ENCODE measurements at places on chromosomes 1 and 21. TPM values are rescaled to one million over a fixed set of nuclear protein-coding genes. Genes with fewer than 3 reads are reported as not detected.

- DNase-seq, result no peak
These were observed 34.5 kb downstream of the CD247 start for GRCh38 chr1:167483790-167484189.

GRCh38 chr21:31338908-31339368 is 5.1 kb downstream of the TIAM1 start:
- no peak for DNase-seq

DNA sequence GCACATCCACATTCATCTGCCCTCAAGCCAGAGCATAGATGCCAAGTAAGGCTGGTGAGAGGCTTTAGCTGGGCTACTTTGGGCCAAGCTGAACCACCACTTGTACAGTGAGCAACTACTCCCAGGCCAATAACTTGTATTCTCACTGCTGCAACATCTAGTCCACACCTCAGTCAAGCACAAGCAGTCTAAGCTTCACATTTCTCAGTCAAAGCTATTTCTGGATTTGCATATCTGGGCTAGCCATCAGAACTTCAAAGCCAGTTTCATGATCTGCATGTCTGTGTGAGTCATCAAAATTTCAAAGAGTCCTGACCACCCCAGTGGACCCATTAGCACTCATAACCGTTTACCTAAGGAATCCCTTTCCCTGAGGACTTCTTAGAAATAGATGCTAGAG is 77.7 kb upstream of the DIRAS3 start:
- no peak for DNase-seq

DNA sequence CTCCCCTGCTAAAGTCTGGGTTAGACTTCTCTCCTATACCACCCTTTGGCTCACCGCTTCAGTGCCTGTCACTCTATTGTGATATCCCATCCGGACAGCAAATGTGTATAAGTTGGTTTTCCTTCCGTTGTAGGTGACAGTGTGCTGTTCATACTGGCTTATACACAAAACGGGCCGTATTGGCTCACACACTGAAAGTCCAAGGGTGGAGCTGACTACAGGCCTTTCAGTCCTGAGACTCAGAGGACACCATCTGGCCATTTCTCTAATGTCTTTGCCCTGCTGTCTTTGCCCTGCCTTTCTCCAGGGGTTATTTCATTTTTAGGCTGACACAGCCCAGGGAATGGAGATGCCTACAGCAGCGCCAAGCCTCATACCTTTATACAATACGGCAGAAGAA is 90.7 kb downstream of the URB2 start:
- DNase-seq, result no peak

DNA sequence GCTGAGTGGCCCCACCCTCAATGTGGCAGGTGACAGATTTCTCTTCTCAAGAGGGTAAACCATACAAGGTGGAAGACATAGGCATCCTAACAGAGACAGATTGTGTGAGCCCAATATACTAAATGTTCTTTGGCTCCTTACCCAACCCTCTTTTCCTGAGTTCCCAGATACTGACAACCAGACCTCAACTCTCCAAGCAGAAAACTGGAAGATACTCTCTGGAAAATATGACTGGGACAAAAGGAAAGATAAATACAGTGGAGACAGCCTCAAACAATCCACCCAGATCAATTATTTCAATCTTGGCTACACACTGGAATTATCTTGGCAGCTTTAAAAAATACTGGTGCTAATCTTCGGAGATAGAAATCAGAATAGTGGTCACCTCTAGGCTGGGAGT is 6.5 kb downstream of the EVI5 start:
- DNase-seq, result no peak

- DNase-seq, result no peak
These were observed 90.7 kb upstream of the CSF3R start for GRCh38 chr1:36573445-36573844.

GRCh38 chr1:207672522-207673130 is 27.7 kb downstream of the CR1L start:
- DNase-seq, result no peak

- DNase-seq, result no peak
These were observed 54.5 kb downstream of the ARHGEF10L start for GRCh38 chr1:17594026-17594425.

DNA sequence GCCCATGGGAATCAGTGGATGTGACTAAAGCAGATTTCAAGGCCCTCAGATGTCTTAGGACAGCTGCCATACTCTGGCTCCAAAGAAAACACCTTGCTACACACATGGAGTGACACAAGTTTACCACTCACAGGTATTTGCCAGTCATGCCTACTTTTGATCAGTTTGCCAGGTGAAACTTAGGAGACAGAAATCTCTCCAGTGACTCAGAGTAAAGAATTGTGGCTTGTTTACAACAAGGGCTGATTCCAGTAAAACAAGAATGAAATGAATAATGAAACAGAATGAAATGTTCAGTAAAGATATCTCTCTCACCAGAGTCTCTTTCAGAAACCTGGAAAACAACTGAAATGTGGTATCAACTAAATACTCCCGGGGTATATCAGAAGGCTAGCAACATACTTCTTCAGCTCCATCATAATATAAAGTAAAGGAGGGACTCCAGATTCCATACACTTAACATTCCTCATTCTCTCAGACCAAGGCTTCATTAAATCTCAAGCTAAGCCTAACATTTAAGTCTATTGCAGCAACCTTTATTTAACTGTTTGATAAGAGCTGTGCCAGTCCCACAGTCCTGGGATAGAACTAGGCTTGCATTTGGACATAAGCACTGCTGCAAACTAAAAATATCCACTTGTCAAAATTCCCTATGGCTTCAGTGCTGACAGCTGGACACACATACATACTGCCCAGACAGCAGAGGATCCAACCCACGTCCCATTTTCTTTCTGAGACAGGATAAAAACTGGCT is 143.3 kb downstream of the SIPA1L2 start:
- no peak for DNase-seq

DNA sequence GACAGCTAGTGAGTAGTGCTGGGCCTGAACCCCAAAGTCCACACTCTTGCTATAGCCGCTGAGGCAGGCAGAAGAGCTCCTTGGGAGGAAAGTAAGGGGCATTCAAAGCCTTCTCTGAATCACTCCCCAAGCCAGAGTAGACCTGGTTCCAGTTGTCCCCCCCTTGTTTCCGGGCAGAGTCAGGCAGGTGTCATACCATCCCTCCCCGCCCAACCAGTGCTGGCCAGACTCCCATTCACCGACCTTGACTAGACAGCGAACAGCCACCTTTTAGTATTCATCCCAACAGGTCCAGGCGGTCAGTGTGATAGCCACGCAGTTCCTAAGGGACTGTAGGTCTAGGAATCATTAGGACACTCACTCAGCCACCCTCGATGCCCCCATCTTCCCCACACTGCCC is 11.8 kb downstream of the CHRNB2 start:
- no peak for DNase-seq

DNA sequence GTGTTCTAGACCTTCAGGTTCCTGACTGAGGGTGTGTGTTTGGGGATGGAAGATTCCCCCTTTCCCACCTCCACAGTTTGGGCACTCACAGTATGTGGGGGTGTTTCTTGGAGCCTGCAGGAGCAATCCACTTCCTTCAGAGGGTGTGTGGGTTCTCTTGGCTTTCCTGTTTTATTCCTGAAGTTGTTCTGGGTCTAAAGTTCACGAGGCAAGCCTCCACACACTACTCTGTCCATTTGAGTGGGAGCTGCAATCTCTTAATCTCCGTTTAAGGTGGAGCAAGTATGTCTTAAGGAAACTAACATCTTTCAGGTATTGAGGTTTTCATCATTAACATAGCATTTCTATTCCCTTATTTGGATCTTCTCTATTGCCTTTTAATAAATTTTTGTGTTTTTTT is 141.8 kb downstream of the TENT5C start:
- DNase-seq, result no peak

- no peak for DNase-seq
These were observed 32.0 kb downstream of the AGO3 start for GRCh38 chr1:35962952-35963351.

- DNase-seq, result no peak
These were observed 18.5 kb upstream of the TBX15 start for GRCh38 chr1:119006406-119007279.

DNA sequence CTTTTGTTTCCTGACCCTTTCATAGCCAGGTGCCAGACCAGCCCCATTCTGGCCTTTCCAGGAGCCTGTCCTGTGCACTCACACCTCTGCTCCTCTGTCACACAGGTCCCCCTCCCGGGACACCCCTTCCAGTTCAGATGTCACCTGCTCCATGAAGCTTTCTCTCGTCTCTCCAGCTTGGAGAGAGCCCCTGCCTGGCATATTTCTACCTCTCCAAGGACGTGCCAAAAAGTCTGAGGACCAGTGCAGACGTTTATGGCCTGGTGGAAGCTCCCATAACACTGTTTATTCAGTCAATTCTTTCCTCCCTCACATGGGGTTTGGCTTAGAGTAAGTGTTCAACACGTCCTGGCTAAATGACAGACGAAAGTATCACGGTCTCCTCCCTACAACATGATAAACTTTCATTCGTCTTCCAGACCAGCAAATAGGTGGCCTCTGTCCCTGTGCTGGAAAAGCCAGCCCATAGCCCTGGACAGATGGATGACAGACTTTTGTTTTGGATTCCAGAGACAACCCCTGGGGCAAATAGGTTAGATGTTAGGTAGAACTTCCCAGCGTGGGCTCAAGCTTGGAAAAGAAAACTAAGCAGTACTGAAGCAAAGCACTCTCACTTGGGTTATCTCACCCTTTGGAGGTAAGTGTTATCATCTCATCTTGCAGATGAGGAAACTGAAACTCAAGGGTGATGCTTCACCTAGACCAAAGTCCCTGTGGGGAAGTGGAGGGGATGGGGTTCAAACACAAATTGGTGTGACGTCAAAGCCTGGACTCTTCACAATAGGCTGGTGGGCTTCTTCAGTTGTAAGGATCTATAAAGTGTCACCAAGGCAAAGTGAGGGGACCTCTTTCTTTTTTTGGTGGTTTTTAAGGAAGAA is 52.9 kb upstream of the ECE1 start:
- DNase-seq, result no peak

DNA sequence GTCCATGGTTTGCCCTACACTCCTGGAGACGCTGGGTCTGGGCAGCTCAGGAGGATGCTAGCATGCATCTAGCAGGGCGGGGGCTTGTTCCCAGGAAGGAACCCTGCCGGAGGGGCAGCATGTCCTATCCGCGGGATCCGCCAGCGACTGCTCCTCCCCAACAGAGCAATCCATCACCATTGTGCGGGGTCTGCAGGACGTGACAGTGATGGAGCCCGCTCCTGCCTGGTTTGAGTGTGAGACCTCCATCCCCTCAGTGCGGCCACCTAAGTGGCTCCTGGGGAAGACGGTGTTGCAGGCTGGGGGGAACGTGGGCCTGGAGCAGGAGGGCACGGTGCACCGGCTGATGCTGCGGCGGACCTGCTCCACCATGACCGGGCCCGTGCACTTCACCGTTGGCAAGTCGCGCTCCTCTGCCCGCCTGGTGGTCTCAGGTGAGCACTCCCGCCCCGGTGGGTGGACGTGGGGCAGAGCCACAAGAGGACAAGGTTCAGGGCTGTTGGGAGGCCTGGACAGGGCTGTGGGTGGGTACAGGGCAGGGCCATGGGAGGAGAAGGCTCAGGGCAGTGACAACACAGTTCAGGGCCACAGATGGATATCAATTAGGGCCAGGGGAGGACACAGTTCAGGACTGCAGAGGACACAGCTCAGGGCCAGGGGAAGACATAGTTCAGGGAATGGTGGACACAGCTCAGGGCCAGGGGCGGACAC is 71.3 kb downstream of the OBSCN start:
- no peak for DNase-seq

DNA sequence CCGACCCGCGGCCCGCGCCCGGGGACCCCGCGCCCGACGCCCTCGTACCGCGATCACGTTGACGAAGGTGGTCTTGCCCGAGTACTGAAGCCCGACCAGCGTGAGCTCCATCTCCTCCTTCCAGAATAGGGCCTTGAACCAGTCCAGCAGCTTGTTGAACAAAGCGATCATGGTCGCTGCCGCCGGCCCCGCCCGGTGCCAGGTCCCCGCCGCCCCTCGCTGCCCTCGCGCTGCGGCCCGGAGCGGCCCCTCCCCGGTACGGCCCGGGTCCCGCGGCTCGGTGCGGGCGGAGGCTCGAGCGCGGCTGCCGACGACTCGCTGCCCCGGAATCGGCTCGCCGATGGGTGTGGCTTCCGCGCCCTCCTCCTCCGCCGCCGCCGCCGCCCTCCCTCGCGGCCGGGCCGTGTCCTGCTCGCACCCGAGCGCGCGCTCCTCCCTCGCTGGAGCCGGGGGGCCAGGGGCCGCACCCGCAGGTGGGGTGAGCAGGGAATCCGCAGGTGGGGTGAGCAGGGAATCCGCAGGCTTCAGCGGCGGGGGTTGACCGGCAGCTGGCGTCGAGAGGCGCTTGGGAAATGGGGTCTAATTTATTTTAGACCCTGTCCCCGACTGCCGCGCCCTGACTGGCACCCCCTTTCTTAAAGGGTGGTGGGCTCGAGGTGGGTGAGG is at the start of gene ARL8A:
ARL8A (minus strand) TSS at position 336 of the 666 bp plus-strand sequence; CDS start at position 171, 165 bp downstream.
- DNase-seq, result peak; percentile 82

GRCh38 chr1:195173753-195174152 is 1434.5 kb downstream of the KCNT2 start:
- no peak for DNase-seq

DNA sequence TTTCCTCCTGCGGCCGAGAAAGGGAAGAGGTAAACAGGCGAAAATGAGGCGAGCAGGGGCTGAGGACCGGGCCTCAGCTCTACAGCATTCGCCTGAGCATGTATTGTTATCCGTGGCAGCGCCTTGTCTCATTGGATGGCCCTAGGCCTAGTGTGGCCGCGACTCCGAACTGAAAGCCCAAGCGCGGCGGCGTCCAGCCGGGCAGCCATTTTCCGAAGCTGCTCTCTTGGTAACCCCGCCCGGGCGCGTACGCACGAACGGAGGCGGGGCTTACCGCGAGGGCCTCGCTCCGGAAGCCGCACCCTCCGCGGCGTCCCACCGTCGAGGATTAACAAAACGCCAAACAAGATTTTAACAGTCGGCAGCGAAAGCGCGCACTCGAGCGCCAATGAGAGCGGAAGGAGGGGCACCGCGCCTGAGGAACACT is 797 bp upstream of the USP1 start:
- peak; percentile 96 for DNase-seq

- DNase-seq, result no peak
These were observed 199.4 kb upstream of the PTBP2 start for GRCh38 chr1:96521994-96522760.

GRCh38 chr1:35633547-35633946 is 7.8 kb downstream of the PSMB2 start:
- DNase-seq, result no peak

- DNase-seq, result no peak
These were observed 32.7 kb upstream of the KHDRBS1 start for GRCh38 chr1:31980835-31981455.

GRCh38 chr1:156581661-156582387 is 2.3 kb downstream of the TTC24 start:
- no peak for DNase-seq

UBE2G2 gene
- total RNA-seq, result 78.2 TPM

NBPF14 gene
- total RNA-seq, result 5.3 TPM

IFNAR2 gene
- 9.0 TPM for total RNA-seq

IGSF9 gene
- total RNA-seq, result 0.25 TPM

LRRC39 gene
- total RNA-seq, result 166 TPM

ZNF683 gene
- total RNA-seq, result not detected

HTR6 gene
- not detected for total RNA-seq

FCRL1 gene
- total RNA-seq, result not detected

RGSL1 gene
- total RNA-seq, result not detected
